Left ventricle myocardium superior (tissue), 1 donor: ENCODE measurements at places on chromosomes 3 and 15. TPM values are rescaled to one million over a fixed set of nuclear protein-coding genes. Genes with fewer than 3 reads are reported as not detected.

DNA sequence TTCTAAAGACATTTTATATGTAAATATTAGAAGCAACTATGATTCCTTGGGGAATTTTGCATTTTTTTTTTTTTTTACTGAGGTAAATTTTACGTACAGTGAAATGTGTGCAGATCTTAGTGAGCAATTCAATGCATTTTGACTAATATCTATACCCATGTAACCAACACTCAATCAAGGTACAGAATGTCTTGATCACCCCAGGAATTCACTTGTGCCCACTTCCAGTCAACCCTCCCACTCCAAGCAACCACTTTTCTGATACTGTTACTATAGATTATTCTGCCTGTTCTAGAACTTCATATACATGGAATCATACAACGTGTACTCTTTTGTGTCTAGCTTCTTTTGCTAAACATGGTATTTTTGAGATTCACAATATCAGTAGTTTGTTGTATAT, 45.1 kb upstream of the MGLL start:
- DNase-seq = no peak

- DNase-seq = no peak
Observed at GRCh38 chr3:10155658-10156057, 9.1 kb upstream of the IRAK2 start.

Gene TM4SF18
- 11.6 TPM for total RNA-seq

Gene IQCF5
- not detected for total RNA-seq

- DNase-seq = no peak
Observed at GRCh38 chr3:54681706-54682105, 246.2 kb downstream of the LRTM1 start.

Gene EPHA6
- 0.52 TPM for total RNA-seq
